Putamen (tissue), 1 donor: ENCODE measurements at places on chromosomes 2 and 18.

DNA sequence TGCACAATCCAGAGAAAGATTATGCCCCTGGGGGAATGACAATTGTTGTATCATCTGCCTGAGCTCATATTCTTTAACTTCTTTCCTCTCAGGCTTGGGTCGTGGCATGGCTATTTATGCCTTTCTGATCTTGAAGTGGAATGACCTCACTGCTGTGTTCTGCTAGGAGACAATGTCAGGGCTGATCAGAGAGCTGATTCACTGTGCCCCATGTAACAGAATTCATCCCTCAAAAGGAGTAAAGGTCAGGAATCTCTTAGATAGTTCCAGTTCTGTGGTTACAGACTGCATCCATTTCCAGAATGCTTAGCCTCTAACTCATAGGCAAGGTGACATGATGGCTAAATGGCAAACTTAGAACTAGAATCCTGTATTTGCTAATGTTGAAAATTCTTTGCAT, 511.7 kb upstream of the CNTNAP5 start:
- no peak for DNase-seq

- DNase-seq: peak; percentile 2
Measured at GRCh38 chr2:39243469-39244123, at the start of gene CDKL4. Gene CDKL4, minus strand, starts transcription at chr2:39243970.

DNA sequence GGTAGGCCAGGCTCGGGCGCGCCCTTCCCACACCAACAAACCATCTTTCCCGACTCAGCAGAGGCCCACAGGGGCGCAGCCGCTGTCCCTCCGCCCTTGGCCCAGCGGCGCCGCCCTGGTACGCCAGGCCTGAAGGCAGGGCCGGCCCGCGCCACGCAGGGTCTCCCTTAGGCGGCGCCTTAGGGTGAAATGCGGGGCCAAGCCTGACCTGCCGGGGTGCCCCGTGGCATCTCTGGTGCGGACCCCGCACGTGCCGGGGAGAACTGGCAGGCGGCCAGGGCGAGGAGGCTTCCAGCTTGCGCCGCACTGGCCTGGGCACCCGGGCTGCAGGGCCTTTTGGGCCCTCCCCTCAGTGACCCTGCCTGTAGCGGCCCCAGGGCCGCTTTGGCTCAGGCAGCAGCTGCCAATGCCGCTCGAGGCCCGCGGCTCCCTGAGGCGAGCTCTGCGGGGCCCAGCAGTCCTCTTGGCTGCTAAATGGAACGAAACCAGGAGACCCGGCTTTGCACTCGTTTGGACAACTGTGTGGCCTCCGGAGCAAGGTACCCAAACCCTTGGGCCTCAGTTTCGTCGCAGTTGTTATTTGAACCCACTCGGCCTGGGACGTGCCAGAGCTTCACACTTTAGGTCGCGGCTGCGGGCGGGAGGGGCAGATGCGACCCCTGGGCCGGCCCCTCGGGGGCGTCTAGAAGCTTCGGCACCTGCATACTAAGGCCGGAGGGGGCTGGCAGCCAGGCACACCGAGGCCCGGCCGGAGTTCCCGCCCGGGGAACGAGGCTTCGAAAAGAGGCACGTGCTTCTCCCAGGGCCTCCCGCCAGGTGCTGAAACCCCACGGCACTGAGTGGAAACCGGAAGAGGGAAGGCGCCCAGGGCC, 8.5 kb downstream of the OTX1 start:
- no peak for DNase-seq

DNA sequence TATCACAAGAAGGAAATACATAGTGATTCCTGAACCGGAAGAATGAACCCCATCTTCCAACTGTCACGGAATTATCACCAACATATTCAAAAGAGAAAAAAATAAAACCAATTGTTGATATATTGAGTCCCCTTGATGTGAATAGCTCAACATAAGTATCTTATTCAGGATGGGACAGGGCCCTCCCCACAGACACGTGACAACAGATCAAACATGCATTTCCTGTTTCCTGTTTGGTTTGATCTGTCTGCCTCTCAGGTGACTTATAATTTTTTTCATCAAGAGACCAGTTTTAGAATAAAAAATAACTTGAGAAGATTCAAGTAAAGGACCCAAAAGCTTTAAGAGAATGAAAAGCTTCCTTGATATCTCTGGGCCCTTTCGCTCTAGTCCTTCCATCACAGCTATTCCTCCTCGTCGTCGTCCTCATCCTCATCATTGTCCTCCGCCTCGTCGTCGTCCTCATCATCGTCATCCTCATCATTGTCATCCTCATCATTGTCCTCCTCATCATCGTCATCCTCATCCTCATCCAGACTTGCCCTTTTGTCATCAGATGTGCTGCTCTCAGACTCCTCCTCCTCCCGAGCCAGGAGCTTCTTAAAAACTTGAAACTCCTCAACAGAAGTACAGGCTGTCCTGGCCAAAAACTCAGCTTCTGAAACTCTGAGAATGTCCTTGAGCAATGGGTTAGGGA, 6.3 kb downstream of the MTERF4 start:
- no peak for DNase-seq

DNA sequence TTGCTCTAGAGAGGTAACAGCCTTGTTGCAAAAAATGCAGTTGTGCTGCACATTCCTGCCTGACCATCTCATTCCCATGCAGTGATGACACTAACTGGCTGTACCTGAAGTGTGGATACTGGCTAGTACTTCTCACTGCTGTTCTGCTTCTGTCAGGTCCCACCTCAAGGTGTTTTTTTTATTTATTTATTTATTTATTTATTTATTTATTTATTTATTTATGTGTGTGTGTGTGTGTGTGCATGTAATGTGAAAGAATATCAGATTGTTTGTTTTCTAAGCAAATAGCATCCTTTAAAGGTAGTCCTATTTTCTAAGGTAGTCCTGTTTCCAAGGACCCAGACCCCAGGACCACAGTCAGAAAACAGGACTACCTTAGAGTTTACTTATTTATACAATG, 87.2 kb upstream of the SYT4 start:
- no peak for DNase-seq

GRCh38 chr18:9826685-9827084, 59.1 kb upstream of the TXNDC2 start:
- DNase-seq: no peak

DNA sequence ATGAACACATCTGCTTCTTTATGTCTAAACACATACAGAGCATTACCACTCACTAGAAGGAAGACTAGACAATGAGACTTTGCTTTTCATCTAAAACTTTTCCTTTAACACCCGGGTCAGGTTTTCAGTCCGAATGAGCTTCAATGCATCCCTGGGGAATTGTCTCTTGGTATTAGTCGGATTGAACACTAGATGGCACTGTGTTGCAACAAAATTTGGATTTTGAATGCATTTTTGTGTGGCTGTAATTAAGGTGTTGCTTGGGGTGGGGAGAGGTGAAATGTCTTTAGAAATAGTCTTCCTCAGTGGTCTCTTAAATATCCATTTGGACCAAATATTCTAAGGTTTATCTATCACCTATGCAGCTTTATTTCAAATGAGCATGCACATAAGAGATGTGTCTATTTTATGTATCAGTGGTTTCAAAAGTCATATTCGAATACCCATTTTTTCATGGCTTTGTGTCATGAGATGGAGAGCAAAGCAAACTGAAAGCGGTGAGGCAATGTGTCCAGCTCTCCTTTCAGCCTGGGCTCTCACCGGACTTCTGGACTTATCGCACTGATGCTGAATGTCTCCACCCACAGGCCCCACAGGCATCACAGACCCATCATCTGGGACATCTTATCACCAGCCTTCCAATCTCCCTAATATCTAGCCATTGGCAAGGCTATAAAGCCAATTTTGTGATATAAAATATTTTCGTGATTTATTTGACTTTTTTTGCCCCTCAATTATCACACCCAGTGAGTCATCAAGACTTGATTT, 510.3 kb downstream of the RNF144A start:
- DNase-seq: peak; percentile 24

DNA sequence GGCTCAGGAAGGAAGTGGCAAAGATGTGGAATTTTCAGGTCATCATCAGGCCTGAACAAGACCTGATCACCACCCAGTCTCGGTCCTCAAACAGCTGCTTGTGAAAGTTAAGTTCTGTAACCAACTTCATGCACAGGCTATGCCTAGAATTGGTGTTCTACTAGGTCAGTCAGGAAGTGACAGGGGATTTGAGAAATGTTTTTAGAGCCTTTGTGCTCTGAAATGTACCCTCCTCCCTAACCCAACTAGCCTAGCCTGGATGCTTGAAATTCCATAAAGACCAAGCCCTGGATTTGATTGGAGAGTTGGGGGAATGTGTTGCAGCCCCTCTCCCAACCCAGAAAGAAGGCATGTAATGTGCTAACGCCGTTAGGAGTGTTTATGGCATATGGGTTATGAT, 63.3 kb downstream of the TGOLN2 start:
- DNase-seq: no peak

DNA sequence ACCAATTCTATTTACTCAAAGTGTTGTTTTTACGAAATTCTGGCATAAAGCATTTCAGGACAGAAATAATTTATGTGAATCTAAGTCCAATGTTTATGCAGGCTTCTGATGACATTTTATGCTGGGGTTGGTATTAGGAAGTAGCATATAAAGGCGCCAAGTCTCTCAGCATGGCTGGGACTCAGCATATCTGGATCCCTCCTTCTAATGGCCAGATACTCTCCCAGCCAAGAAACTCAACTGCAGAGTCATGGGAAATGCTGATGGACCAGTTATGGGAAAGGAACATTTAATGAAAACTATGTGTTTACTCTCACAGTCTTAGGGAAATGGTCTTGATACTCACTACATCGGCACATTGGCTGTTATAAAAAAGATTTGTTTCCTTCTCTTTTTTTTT, 392.2 kb downstream of the ARHGAP15 start:
- no peak for DNase-seq

DNA sequence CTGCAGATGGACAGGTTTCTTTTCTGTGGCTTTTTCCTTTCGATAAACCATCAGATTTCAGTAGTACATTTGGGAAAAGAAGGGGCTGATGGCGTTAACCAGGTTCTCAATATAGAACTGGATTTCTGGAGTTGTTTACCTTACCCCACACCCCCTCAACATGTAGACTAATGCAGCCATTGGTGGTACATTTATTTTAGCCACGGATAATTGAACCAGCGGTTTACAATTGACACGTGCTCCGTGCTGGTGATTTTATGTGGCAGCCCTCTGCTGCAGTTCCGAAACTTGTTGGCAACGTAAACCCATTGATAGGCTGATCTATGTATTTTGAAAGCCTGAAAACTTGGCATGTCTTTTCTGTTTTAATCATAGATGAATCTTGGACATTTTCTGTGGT, 5.4 kb downstream of the SOX11 start:
- no peak for DNase-seq

DNA sequence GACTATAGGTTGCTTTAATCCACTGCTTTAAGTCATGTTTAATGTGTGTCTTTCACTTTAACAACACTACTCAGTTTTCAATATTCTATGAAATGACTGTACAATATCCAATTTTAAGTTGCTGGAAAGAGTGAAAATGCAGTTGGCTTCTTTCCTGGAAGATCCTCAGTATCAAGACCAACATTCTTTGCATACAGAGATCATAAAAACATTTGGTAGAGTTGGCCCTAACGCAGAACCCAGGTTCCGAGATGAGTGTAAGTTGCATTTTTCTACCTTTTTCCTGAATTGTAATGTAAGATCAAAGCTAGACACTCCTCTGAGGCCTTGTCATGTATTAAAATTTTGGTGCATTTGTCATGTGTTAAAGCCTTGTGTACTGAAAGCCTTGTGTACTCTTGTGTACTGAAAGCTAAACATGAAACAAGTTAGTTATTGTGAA, 42.9 kb upstream of the TNFRSF11A start:
- no peak for DNase-seq

GRCh38 chr18:25332002-25332401, 20.0 kb downstream of the ZNF521 start:
- DNase-seq: no peak

DNA sequence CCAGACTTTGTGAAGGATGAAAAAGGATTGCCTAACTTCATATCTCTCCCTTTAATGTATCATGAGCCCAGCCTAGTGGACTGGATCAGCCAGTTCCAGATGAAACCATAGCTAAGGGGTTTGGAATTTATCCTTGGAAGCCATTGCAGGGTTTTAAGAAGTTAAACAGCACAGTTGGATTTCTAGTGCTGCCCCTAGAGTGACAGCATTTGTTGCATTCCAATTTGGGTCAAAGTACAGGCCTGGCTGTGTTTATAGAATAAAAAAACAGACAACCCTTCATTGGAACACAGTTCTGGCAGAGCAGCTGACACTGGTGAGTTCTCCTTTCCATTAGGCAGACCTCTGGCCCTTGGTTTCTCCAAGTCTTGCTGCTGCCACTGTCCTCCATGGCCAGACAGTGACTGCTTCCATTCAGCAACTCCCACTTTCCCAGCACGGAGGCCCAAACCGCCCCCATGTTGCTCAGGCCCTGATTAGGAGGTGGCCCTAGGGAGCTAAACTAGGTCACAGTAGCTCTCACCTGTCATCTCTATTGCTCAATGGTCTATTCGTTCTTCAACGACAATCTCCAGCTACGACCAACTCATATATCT, 8.0 kb downstream of the GPR39 start:
- no peak for DNase-seq

DNA sequence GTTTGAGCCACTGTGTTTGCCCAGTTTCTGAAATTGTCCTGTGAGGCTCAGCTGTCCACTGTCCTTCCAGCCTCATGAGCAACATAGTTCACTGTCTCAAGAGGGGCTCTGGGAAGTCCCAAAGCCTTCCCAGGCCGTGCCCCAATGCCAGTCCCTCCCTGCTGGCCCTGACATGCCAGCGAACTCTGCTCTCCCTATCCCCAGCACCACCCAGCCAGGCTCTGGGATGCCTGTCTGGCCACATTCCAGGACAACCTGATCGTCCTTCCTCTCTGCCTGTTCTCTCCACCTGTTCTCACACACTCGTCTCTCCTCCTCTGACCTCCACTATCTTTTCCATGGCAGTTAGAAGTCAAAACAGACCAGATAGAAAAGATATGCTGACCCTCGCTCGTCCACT, 278.0 kb upstream of the ID2 start:
- no peak for DNase-seq

GRCh38 chr2:199197448-199197847, 260.3 kb downstream of the SATB2 start:
- DNase-seq: no peak

GRCh38 chr2:60567919-60568768, 14.7 kb upstream of the BCL11A start:
- DNase-seq: no peak

DNA sequence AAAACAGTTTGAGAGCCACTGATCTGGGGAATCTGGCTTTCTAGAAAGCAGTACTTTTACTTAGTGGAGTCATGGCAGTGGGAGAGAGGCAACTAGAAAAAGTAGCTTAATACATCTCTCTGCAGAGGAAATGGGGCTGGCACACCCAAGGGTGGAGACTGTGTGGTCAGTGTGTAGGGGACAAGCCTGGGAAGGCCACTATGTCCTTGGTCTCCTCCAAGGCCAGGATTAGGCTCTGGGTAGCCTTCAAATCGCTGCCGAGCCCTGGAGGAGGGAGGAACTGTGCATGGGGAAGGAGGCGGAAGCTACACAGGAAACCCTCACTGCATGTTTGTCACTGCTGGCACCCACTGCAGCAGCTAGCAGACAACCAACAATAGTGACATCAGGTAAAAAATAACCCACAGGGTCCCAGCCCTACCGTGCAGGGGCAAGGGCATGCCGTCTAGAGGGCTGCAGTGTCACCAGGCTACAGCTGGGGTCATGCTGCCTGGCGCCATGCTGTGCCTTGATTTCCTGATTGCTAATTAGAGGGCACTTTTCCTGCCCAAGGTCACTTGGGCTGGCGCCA, 34.8 kb downstream of the LBH start:
- no peak for DNase-seq
